AML-193 (cell line): ENCODE measurements at places on chromosomes 4 and X.
A peak's percentile ranks its signal among the peaks of the same experiment; 100 is the strongest.

DNA sequence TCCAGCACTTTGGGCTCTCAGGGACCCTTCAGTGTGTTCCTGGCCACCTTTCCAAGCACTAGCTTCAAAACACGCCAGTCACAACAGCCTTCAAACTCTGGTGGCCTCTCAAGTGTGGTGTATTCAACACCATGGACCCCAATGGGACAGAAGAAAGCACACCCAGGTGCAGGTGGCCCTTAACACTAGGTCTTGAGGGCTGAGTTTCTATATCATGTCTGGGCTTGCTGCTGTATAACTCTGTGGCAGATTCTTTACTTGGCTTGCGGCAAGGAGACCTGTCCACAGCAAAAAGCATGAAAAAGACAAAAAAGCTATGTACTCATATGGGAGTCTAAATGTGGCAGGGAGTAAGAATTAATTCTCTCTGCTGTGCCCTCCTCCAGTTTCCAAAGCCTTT lies 23.1 kb downstream of the MSL3 start:
- DNase-seq, result no peak

GRCh38 chr4:7607156-7607910 lies 172.6 kb upstream of the PSAPL1 start:
- no peak for DNase-seq

DNA sequence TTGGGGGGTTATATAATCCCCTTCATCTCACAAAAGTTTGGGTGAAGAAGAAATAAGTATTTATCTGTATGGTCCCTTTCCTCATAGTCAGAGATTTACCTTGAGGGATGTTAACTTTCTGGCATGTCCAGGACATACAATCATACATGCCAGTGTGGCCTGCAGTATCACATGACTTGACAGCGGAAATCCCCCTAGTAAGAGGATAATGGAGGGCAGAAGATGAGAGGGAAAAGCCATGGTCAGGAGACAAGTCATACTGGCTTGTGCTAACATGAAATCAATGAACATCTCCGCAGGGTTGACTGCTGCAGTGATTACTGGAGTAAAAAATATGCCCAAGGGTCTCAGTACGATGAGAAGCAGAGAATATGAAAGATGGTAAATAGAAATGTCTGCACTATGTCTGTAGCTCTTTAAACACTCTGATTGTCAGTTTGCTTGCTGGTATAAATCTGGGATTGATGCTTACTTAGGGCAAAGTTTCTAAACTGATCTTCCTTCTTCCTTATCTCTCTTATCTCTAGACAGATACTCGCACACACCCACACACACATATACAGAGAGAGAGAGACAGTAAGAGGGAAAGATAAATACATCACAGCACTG lies 1385.6 kb upstream of the ADGRL3 start:
- no peak for DNase-seq

- DNase-seq, result no peak
Measured at GRCh38 chr4:48254381-48255071, 15.1 kb downstream of the TEC start.

GRCh38 chr4:40321574-40322275 lies 13.4 kb upstream of the CHRNA9 start:
- DNase-seq, result no peak

DNA sequence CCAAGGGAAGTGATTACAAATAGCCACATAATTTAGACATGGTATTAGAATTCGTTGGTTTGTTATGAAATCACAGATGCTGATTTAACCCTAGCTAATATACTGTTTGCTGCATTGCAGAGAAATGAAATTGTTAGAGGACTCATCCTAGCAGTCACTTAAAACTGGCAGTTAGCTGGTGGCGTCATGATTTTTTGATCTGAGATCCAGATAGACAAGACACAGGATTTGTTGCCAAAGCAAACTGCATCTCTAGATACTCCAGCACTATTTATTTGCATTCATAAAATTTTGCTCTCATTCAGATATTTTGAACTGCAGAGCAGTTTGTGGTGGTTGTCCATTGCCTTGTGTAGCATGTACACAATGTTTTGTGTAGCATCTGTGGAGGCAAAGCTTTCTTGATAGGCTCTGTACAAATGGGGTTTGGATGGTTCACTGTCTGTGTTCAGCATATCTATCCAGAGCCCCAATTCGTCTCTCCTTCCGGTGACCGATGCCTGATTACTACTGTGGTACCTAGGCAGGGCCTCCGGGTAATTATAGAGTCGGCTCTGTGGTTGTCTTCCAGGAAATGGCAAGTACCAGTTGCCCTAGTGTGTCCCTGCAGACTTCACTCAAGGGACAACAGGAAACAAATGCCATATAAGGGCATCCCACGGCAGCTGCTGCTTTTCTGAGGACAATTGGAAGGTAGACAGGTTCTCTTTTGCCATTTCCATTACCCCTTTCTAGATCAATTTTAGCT lies 30.1 kb upstream of the SPARCL1 start:
- peak; percentile 12 for DNase-seq

GRCh38 chrX:136417806-136418205 lies 69.9 kb upstream of the BRS3 start:
- DNase-seq, result no peak

DNA sequence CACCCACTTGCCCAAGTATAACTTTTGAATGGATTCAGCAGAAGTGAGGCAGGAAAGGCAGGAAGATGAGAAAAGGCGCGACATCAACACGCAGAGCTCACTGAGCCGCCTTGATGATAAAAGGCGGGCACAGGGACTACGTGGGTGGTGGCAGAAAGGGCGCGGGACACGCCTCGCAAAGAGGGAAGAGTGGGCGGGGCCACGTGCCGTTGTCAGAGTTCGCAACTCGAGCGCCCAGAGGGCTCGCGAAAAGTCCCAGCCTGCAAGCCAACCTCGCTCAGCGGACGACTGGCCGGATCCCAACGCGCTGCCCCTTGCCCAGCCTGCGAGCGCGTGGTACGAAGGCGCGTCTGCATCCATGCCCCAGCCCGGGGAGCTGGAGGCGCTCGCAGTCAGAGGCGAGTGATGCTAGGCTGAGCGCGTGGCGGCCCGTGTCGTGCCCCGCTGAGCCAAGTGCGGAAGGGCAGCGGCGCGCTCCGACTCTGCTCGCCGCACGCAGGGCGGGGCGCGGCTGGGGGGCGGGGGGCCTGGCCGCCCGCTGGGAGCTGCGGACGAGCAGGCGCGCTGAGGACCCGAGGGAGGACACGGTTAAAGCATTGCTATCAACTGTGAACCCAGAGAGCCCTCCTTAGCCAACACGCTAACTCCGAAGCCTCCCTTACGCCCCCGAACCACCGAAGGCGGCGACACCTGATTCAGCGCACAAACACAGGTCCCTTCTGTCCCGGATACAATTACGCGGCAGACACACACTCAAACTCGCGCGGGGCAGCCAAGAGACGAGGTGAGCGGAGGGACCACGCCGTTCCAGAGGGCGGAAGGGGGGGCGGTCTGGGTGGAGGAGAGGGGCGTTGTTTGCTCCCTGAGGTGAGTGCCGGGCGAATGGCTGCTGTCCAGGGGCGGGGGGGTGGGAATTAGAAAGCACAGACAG lies at the start of gene UGT8:
Gene UGT8 (plus strand): TSS at position 617 of the 931 bp plus-strand sequence. CDS start 24,074 bp downstream, outside the sequence.
- DNase-seq, result no peak

GRCh38 chr4:144595681-144596080 lies 50.3 kb upstream of the HHIP start:
- DNase-seq, result no peak

DNA sequence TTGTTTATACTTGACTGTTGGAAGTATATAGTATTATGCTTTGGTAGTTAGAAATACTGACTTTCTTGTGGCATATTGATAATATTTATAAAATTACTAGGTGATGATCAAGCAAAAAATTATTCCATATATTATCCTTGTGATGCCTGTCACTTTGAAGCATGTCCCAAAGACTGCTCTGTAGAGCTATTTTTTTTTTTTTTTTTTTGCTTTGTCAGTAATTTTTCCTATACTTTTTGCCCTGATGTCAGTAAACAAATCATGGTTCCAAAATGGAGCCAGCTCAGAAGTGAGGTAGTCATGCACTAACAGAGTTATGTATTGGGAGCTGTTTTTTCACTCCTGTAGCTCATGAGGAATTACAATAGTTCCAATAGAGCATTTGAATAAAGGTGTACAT lies 11.2 kb downstream of the WWC2 start:
- DNase-seq, result no peak

DNA sequence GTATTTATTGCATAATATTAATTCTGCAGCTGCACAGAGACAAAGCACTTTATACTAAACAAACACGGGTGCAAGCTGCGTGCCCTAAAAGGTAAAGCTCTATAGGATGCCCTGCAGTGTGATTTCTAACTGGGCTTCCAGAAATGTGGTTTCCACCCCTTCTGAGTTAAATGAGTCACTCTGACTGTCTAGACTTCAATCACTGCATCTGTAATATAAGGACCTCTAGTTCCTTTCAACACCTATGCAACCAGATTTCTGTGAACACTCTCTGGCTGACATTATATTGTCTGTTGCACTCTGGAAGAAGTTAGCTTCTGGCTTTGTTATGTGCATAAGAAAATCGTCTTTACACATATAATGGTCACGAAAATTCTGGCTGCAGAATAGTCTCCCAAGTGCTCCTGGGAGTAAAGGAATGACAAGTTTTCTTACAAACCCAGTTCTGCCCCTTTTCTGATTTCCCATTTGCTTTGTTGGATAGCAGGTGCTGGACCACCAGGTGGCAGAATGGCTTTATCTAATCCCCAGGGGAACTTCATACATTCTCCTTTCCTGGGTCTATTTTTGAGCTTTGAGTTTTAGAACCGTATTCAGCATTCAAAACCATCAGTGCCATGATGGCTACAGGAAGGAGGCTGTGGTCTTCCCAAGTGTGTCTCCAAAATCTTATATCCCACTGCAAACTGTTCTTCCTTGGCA lies 842.2 kb downstream of the STIM2 start:
- DNase-seq, result no peak

DNA sequence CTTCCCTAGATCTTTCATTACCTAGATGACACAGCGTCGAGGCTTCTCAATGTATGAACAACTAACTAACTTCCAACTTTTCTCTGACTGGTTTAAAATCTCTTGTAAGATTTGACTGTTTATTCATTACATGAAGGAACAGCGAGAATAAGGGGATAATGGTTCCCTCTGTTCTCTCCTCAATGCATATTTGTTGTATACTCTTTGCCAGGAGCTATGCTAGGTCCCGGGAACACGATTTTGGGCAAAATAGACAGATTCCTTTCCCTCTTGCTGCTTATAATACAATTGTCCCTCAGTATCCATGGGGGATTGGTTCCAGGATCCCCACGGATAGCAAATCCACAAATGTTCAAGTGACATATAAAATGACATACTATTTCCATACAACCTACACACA lies 1020.0 kb downstream of the DMD start:
- no peak for DNase-seq

GRCh38 chrX:3811331-3812311 lies 98.2 kb upstream of the PRKX start:
- peak; percentile 29 for DNase-seq

- DNase-seq, result no peak
Measured at GRCh38 chrX:18643243-18643642, 28.7 kb downstream of the RS1 start.

- peak; percentile 47 for DNase-seq
Measured at GRCh38 chrX:96449191-96449590, 235.5 kb upstream of the DIAPH2 start.

- DNase-seq, result no peak
Measured at GRCh38 chr4:105147553-105148161, 981 bp downstream of the TET2 start.

DNA sequence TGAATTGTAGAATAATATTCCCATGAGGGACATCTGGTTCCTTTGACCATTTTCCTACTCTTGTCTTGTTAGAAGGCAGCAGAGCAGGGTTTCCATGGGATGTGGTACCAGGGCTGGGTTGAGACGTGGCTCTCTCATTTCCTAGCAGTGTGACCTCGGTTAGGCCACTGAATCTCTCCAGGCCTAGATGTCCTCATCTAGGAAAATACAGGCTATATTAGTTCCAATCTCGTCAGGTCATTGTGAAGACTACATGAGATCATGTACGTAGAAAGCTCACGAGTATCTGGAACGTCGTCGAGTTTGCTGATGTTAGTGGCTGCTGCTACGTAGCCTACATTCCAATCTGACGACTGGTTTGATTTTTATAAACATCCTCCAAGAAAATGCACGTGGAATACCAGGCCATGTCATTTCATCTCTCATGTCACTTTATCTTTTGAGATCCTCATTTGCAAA lies 278.2 kb upstream of the GATB start:
- no peak for DNase-seq

DNA sequence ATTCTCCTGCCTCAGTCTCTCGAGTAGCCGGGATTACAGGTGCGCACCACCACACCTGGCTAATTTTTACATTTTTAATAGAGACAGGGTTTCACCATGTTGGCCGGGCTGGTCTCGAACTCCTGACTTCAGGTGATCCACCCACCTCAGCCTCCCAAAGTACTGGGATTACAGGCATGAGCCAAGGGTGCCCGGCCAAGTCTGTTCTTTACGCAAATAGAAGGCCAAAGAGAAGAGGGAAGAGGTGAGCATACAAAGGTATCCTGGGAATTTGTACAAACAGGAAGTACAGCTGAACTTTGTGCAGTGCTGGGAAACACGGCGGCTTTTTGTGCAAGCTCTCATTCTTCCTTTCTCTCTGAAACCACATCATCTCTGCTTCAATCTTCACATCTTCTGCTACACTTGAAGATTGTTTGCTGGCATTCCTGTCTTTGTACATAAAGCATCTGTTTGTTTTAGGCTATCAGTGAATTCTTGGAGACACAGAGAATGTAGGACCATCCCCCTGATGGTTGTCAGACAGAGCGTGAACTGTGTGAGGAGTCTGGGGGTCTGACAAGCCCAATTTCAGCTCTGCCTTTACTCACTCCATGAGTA lies 71.9 kb upstream of the PRSS48 start:
- no peak for DNase-seq

DNA sequence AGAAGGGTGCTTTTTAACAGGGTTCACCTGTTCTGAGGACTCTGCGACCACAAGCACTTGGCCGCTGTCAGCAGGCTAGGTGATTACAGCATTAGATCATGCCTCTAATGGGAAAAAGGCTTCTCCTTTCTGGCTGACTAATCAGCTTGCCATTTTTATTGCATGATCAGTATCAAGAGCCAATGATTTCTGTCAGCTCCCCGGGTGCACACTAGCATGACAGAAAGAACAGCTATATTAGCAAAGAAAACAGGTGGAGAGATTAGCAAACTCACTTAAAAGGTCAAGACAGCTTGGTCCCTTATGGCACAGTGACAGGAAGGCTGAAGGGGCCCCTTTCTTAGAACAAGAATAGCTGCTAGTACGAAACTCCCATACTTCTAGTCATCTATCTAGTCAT lies 170.0 kb downstream of the SMIM20 start:
- DNase-seq, result no peak

GRCh38 chr4:4792466-4792865 lies 67.0 kb upstream of the MSX1 start:
- DNase-seq, result no peak

GRCh38 chrX:67619253-67619652 lies 75.4 kb downstream of the AR start:
- no peak for DNase-seq

GRCh38 chr4:8502836-8503585 lies 62.4 kb downstream of the TRMT44 start:
- DNase-seq, result no peak
